ENCODE measurements at places on chromosomes 2 and 18.

- DNase-seq = no peak
Observed at GRCh38 chr2:181240844-181241243, 216.3 kb upstream of the ITGA4 start.

DNA sequence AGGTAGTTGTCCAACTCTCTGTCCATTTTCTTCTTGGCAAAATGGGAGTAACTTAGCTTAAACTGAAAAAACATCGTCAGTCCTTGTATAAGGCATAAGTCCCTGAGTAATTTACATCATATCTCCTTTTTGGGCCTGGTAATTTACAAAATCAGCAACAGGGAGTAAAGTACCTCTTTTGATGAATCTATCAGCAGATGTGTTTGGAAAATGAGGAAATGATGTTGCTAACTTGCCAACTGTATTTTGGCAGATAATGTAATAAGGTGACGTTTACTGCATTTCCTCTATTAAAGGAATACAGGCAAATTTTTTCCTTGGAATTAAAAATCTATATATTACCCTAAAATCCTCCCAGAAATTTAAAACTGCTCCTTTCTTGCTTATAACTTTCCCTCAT lies 29.2 kb downstream of the ANKRD44 start:
- peak; percentile 80 for DNase-seq

DNA sequence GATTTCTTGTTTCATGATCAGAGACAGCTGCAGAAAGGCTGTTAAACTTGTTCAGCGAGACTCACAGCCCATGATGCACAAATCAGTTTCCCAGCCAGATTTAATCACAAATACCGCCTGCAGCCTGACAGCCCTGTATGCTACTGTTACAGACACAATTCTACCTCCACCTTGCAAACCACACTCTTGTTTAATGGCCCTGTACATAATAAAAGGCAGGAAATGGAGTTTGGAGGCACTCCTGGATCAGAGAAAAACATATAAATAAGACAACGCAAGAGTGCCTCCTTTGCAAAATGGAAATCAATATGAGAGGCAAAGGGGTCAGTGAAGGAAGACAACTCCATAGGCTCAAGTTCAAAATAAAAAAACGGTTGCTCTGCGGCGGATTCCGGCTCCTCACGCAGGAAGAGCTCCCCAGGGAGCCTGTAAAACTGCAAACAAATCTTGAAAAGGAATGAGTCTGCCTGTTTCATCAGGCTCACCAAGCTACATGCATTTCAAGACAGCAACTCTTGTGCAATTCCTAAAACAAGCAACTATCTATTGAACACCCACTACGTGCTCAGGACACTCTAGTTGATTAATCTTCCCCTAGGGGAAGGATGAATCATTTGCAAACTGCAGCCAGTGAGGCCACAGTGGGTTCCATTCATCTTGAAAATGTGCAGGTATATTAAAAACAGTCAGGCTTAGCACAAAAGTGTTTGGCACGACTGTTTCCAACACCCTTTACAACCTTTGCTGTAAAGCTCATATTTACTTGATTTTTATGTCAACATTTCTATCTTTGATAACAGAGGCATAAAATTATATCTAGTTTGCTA lies 37.5 kb downstream of the TBC1D8 start:
- DNase-seq = peak; percentile 63

DNA sequence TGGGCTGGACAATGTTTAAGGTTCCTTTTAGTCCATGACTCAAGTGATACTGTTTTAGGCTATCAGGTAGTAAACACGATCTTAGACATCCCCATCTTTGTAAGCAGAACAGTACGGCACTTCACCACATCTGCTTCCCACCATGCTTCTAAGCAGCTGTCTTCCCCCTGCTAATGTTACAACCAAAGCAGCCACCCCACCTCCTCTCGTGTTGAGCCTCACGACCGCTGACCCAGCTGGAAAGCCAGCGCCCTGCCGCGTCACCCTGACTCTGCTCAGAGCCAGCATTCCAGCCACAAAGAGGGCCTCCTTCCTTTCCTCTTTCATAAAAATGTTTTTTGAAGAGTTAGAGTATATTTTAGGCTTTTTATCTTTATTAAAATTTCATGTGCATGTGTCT lies 9.4 kb downstream of the MTERF4 start:
- DNase-seq = no peak

DNA sequence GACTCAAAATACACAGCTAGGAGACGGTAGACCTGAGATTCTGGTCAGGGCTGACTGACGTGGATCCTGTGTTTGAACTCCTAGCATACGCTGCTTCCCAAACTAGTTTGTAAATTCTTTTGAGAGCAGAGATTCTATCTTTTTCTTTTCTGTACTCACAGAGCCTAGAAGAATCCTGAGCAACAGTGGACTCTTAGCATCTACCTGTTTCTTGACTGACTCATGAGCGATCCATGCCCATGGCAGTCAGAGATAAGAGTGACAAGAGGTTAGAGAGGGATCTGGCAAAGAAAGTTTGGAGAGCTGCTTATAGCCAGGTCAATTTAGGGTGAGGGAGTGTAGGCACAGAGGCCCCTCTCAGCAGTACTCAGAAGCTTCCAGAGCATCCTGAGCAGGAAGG lies 41.1 kb upstream of the PPP1CB start:
- no peak for DNase-seq

DNA sequence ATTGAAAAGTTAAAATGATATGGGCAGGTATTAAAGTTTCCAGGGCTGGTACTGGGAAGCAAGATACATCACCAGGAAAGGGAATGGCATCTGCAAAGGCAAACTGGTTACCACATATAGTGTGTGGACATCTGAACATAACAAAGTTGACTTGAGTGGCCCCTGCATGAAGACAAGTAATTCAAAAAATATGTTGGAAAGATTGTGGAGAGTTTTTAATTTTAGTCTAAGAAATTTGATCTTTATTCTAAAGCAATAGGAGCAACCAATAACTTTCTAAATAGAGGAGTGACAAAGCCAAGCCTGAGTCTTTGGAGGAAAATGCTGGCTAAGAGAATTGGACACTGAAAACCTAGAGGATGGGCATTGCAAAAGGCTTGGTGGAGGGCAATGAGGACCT lies 278.2 kb downstream of the ALK start:
- no peak for DNase-seq

- no peak for DNase-seq
Observed at GRCh38 chr2:5690286-5690685, 1.9 kb upstream of the SOX11 start.

GRCh38 chr18:4106407-4107033 lies 348.6 kb downstream of the DLGAP1 start:
- peak; percentile 22 for DNase-seq

DNA sequence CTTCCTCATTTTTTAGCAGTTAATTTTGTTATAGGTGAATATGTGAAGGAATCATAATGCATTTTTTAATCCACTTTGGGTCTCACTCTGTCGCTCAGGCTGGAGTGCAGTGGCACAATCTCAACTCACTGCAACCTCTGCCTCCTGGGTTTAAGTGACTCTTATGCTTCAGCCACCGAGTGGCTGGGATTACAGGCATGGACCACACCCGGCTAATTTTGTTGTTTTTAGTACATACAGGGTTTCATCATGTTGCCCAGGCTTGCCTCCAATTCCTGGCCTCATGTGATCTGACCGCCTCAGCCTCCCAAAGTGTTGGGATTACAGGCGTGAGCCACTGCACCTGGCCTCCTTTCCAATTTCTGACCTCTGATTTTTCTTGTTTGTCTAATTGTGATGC lies 17.7 kb downstream of the SCYGR5 start:
- DNase-seq = no peak

DNA sequence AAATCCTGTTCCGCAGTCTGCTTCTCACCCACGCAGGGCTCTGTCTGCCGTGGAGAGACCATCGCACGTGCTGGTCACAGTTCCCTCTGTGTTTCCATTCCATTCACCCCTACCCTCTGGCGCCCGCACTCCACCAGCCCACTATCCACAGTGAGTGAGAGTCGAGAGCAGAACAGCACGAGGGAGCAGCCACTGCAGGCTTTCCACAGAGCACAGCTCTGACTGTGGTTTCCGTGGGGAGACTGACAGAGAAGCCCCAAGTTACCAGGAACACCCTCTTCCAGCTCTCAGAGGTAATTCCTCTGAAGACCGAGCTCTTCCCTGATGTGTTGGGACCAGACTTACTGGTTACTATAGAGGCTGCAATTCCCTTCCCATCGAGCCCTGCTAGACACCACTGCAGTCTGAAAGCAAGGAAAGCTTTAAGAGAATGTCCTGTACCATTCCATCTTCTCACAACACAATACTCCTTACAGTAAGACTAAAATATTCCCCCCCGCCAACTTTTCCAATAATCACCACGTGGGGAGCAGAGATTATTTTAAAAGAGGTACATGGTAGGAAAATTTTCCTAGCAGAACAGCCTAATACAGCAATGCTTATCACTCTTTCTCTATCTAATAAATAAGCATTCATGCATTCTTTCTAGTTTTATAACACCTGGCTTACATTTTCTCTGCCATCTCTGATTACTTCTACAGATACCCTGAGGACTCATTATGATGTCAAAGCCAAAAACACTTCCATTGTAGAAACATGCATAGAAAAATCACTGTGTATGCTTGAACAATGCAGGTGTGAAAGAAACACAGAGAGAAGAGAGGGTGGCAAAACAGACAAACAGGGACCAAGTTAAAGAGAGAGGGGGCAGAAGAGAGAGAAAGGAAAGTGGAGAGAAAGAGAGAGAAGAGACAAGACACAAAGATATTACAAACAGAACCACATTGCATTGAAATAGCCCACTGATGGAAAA lies 4.7 kb downstream of the MYT1L start:
- DNase-seq = no peak
